ENCODE measurements at places on chromosomes 1 and 21. TPM values are rescaled to one million over a fixed set of nuclear protein-coding genes. Genes with fewer than 3 reads are reported as not detected.

The CD247 gene
- 0.57 TPM for total RNA-seq

The LIX1L gene
- total RNA-seq: 25.2 TPM

The SYNC gene
- 12.2 TPM for total RNA-seq

The SV2A gene
- 0.22 TPM for total RNA-seq

The GBP1 gene
- 6.1 TPM for total RNA-seq

The SLC37A1 gene
- 4.0 TPM for total RNA-seq

GRCh38 chr1:200075938-200076546 lies 48.5 kb downstream of the NR5A2 start:
- no peak for DNase-seq

DNA sequence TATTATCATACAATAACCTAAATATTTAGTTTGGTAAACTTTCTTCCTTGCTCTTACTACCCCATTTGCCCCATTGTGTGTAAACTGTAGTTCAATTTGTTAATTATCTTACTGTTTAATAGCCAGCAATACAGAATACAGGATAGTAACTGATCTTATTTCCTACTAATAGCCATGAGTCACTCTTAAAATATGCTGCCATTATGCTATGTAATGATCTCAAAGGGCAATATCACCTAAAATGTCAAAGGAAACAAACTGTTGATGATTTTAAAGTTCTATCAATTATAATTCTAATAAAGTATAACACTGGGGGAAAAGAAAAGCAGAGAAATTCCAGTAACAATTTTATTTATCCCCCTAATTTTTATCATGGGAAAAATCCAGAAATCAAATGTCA lies 4.3 kb downstream of the SLC30A1 start:
- DNase-seq: no peak

- no peak for DNase-seq
These were observed 58.5 kb downstream of the PHACTR4 start for GRCh38 chr1:28428012-28428411.

- DNase-seq: no peak
These were observed 1415.1 kb upstream of the PRMT6 start for GRCh38 chr1:105641407-105641806.

GRCh38 chr1:193437785-193438184 lies 251.4 kb upstream of the B3GALT2 start:
- DNase-seq: no peak

GRCh38 chr21:41133874-41134522 lies 34.0 kb upstream of the BACE2 start:
- DNase-seq: no peak

- DNase-seq: peak; percentile 74
These were observed 32.5 kb downstream of the THAP3 start for GRCh38 chr1:6657138-6657537.

DNA sequence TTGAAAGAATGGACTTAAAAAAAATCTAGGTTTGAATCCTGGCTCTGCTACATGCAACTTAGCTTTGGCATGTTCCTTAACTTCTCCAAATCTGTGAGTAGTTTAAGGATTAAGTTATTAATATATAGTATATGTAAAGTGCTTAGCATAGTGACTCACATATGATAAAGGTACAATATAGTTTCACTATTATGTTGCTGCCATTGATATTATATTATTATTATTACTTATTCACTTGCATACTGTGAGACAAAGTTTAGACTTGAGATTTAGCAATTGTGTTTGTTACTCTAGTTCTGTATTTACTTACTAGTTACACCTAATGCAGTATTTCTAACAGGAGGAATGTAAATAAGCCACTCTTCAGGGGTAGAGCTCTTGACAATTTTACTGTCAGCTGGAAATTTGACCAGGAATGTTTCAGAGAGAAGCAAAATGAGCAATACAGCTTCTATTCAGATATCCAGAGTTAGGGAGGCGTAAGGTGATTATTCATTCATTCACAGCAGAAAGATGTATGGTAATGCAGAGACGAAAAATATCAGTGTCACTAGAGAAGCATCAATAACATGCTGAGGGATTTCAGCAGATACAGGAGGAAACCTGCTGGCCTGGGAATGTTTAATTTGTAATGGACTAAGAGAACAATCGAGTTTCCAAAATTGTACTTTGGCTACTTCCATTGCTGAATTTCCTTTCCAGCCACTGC lies 25.5 kb downstream of the RGS7 start:
- DNase-seq: no peak

DNA sequence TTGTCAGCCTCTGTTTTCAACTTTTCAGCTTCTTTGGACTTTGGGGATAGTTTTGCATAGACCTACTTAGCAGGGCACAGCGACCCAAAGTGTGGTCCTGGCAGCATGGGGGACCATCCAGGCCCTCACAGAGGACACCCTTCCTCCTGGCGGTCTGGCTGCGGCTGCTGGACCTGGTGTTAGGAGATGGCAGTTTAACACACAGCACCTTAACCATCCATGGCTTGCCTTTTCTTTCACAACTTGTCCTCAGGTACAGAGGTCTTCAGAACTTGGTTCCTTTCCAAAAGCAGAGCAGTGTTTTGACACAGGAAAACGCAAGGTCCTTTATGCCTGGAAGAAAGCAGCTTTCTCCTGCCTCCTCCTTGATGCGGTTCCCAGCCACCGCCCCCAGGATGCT lies 68.1 kb downstream of the RHOU start:
- DNase-seq: no peak

- DNase-seq: no peak
These were observed 868 bp downstream of the ZBTB40 start for GRCh38 chr1:22452481-22452957.

DNA sequence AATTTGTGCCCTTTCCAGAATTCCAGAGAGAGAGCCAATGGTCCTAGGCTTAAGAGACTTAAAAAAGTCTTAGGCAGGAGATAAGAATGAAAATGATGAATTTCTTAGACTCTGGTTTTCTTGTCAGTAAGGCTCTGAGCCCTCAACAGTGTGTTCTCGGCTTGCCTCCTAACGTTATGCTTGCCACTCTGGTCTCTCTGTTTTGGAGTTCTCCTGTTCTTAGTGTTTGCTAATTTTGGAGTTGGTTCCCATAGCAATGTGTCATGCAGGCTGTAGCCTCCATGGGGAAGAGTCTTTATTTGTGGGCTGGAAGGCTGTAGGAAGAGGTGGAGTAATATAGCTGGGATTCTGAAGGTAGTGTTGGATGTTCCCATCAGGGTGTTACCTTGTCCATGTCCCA lies 19.9 kb downstream of the TBX19 start:
- no peak for DNase-seq

GRCh38 chr1:199644912-199645311 lies 382.6 kb upstream of the NR5A2 start:
- DNase-seq: no peak

GRCh38 chr1:43271186-43272118 lies 1.7 kb downstream of the TMEM125 start:
- DNase-seq: no peak

GRCh38 chr21:29232530-29233255 lies 66.0 kb upstream of the BACH1 start:
- no peak for DNase-seq

DNA sequence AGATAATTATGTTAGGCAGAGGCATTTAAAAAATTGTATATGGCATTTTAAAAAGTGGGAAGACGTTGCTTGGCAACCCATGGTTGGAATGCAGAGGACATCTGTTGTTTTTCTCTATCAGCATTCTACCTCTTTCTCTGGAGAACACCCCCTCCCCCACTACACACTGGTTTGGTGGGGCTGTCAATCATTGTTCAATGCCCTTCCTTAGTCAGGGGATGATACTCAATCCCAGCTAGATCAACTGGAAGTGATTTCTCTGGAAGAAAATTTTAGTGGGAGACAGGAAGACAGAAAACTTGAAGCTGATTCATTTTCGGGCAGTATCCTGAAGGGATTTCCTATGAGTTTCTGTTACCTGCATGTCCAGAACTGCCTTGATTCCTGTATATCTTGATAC lies 35.7 kb upstream of the CAP1 start:
- no peak for DNase-seq

DNA sequence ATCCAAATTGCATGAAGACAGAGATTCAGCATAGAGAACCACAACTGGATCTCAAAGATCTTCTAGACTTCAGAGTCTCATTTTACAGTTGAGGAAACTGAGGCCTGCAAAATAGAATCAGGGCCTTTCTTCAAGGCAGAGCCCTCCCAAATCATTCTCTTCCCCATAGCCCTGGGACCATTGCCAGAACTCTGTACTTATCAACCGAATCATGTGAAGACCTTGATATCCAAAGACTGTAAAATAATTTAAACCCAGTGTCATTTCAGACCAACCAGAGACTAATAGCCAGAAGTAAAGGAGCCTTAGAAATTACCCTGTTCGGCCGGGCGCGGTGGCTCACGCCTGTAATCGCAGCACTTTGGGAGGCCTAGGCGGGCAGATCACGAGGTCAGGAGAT lies 90.1 kb downstream of the DTL start:
- DNase-seq: no peak

GRCh38 chr1:64424412-64424811 lies 45.5 kb upstream of the CACHD1 start:
- no peak for DNase-seq

DNA sequence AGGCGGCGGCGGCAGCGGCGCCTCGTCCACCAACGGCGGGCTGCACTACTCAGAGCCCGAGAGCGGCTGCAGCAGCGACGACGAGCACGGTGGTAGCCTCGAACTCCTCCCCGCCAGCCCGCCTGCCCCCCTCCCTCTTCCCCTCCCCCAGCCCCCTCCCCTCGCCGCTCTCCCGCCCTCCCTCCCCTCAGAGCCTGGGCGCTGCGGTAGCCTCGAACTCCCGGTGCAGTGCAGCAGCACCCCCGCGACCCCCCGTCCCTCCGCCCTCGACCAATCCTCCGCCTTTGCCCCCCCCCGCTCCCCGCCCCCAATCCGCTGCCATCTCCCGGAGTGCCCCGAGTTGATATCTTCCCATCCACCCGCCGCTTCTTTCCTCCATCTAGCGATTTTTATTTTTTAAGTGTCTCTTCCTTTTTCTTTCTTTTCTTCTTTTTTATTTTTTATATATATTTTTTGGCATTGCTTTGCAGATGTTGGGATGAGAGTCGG lies 516 bp downstream of the RCOR3 start:
- DNase-seq: peak; percentile 75

GRCh38 chr1:25889470-25889869 lies 14.0 kb upstream of the PAQR7 start:
- no peak for DNase-seq
